NCI-H2081 (cell line): ENCODE measurements at places on chromosomes 13 and 19.

DNA sequence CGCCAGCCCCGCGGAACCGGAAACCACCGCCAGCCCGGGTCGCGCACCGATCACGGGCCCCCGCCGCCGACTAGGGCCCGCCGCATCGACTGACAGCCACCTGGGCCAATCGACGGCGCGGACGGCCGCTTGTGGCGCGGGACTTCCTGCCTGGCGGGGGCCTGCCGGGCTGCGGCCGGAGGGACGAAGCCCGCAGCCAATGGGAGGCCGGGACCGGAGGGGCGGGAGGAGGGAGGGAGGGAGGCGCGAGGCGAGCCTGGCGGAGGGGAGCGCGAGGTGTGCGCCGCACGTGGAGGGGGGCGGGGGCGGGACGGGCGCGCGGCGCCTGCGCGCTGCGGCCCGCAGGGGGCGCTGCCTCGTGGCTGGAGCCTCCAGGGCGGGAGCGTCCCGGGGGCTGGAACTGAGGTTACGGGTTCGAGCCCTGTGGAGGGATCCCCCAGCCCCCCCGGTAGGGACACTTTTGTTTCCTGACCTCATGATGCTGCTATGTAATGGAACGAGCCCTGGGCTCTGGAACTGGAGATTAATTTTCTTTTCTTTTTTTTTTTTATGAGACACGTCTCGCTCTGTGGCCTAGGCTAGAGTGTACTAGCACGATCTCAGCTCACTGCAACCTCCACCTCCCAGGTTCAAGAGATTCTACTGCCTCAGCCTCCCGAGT lies at the start of gene MLLT1:
Gene MLLT1, minus strand, starts transcription at position 45 of the 661 bp plus-strand sequence. CDS start 191 bp downstream, outside the sequence.
- peak; percentile 93 for DNase-seq

DNA sequence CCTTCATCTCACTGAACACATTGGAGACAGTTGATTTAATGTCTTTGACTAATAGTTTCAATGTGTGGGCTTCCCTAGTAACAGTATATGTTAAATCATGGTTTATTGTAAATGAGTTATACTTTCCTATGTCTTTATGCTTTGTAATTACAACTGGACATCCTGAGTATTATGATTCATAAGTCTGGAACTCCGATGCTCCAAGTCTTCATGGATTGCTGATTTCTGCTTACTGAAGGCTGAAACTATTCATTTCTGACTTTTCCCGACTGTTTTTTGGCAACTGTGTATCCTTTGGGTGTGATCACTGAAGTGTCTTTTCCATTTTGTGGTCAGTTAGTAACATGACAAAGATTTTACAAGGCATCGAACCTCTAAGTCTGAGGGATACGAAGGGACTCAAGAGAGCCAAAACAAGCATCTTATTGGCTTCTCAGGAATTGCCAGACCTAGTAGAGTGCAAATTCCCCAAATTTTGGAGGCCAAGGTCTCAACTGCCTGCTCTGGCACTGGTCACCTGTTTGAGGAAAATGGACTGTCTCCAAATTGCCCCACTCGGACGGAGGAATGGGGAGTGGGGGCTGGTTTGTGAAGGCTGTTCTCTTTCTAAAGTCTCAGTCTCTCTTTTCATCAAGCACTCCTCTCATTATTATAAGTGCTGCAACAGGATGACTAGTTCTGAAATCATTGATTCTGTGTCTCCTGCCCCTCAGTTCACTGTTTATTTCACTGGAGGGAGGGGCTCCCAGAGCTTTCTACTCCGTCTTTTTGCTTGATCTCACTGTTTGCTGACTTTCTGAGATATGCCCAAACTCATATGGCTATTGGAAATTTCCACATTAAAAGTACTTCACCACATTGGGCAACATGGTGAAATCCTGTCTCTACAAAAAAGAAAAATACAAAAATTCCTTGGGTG lies 20.2 kb upstream of the CD70 start:
- DNase-seq = no peak

GRCh38 chr13:33349288-33349985 lies 63.9 kb upstream of the STARD13 start:
- DNase-seq = no peak

DNA sequence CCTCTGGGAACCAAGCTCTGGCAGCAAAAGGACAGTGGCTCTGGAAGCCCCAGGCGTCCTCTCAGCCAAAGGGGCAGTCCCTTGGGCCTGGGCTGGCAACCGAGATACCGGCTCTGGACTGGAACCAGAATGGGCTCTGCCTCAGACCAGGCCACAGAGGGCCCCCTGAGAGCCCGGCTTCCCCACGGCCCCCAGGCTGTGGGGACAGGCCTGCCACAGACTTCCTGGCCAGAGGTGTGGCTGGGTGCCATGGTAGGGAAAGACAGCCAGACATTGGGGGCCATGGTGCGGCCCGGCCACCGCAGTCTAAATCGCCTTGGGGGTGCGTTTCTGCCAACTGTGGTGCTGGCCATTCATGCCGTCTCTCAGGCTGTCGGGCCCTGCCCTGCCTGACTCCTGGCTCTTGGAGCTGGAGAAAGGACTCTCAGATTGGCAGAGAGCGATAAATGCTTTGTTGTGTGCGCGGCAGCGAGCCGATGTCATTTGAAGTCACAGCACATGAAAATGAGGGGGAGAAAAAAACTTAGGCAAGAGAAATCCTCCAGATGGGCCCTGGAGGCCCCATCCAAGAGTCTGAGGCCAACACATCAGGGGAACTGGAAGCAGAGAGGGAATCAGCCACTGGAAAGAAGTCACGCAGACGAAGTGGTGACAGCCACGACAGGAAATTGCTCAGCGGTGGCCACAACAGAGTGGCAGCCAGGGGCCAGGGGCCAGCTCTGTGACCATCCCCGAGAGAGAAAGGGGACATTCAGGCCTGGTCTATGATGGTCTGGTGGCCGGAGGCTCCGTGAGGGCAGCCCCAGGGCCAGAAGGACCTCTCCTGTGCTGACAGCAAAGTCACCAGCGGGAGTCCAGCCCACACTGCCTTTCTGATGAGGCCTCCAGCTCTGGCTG lies 26.5 kb downstream of the SH3GL1 start:
- no peak for DNase-seq

DNA sequence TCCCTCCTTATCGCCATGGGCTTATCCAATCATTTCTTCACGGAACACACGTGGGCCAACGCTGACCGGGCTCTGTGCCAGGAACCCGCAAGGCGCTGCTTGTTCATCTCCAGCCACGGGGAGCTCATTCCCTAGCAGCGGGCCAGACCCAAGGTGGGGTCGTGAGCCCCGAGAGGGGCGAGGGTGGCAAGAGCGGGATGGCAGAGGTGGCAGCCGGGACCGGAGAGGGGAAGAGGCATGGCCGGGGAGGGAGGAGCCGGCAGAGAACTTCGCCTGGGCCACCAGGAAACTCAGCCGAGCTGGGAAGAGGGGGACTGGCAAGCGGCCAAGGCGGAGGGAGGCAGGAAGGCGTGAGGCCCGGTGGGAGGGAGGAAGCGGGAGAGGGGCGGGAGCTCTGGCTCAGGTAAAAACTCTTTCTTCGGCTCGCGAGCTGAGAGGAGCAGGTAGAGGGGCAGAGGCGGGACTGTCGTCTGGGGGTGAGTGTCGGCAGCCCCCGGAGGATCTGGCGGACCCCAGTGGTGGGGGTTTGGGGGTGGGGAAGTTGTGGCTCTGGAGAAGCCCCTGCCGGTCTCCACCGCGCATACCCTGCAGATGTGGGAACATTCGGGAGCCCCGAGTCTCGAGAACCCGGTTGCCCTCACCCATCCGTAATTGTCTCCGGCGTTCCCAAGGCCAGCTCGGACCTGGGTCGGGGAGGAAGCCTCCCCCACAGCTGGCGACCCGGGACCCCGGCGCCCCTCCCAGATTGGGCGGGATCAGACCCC lies at the start of gene B3GNT3:
Gene B3GNT3, plus strand, starts transcription at position 408 of the 764 bp plus-strand sequence. CDS start 12,670 bp downstream, outside the sequence.
- DNase-seq = peak; percentile 55

DNA sequence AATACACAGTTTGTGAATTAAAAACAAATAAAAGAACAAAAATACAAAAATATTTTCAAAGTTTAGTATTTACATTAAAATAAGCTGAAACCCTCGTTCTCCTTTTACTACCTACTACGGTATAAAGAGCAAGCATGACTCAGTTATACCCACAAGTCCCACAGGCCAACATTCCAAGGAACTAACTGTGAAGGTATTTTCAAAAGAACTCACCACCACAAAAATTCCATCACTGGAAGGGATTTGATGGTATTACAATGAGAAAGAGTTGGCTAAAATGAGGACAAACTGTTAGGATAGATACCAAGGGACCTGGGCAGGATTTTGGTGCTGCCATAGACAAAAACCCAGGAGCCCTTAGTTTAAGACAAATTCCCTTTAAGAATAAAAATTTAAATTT lies 122.7 kb downstream of the TBC1D4 start:
- no peak for DNase-seq

DNA sequence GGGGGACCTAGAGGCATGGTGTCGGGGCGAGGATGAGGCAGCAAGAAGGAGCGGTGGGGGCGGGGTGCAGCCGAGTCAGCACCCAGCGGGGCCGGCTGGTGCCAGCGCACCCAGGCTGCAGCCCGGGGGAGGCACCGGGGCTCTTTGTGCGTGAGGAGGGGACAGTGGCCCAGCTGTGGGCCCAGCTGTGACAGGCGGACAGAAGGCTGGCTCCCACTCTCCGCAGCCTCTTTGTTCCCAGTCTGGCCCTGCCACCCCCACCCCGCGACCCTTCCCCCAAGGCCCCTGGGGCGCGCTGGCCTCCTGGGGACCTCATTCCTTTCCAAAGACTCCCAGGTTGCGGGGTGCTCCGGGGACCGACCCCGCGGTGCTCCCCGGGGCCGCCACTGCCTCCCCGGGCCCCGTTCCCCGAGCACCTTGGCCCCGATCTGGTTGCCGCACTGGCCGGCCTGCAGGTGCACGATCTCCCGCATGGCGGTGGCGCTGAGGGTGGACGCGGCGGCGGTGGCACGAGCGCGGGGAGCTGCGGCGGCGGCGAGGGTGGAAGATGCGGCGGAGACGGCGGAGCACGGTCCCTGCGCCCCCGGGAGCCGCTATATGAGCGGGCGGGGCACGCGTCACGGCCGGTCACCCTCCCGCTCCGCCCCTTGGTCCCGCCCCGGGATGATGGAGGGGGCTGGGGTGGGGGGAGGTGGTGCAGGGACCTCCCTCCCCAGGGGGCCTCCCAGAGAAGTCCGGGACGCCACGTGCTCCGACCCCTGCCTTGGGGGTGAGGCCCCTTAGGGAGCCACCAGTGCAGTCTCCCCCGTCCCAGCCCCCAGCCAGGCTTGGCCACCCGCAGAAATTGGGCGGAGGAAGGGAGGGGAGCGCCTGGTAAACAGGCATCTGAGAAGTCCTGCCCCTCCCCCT lies at the start of gene TUBB4A:
Gene TUBB4A, minus strand, starts transcription at position 570 of the 909 bp plus-strand sequence. Its CDS starts 97 bp downstream, at position 473.
- DNase-seq = no peak

GRCh38 chr13:111562716-111563115 lies 242.3 kb downstream of the TEX29 start:
- peak; percentile 49 for DNase-seq

DNA sequence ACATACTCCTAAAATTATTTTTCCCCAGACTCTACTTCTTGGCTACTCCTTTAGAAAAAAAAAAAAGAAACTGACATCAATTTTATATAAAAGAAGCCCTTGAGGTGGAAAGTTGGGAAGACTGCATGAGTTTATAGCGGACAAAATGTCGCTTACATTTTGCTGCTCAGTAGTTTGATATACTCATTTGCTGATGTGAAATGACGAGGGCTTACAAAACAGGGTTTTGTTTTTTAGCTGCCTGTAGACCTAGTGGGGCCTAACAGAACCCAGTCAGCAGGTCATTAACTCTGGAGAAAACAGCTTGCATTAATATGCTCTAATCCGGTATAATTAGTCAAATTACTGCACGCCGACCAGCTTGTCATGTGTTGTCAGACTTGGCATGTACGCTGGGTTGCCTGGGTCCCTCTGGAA lies 37.6 kb upstream of the MAB21L1 start:
- DNase-seq = no peak

- no peak for DNase-seq
Observed at GRCh38 chr19:16814526-16815100, 14.6 kb upstream of the SIN3B start.

DNA sequence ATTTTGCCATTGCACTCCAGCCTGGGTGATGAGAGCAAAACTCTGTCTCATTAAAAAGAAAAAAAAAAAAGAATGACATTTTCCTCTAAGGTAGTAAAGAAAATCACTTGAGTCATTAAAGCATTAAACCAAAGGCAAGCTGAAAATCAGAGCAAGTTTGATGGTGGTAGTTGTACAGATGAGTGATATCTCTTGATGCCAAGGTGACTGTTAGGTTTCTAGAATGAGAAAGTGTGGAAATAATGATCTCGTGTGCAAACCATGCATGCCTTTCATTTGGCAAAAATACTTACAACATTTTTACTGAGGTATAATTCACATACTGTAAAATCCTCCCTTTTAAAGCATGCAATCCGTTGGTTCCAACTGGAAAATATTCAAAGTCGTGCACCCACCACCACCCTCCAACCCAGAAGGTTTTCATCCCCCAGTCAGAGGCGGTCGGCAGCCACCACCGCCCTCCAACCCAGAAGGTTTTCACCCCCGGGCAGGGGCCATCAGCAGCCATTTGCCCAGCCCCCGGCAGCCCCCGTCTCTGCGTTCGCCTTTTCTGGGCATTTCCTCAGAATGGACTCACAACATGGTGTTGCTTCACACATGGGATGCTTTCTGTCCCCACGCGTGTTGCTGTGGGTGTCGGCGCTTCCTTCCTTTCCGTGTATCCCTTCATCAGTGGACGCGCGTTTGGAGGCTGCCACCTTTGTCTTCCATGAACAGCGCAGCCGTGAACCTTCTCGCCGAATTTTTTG lies 90.2 kb downstream of the ATP11A start:
- DNase-seq = no peak

DNA sequence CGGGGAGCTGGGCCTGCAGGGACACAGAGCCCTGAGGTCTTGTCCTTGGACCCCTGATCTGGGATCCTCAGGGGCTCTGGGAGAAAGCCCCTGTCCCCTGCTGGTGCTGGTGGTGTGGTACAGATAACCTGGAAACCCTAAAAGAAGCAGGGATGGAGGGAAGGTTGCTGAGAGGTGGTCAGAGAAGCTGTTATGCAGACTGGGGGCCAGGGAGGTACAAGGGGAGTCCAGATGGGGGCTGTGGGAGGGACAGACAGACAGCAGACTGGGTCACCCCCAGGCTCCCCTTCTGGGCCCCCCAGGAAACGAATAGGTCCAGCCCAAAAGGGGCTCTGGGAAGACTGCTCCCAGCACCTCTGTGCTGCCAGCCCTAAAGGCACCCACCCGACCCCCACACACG lies 34.7 kb upstream of the PEPD start:
- DNase-seq = no peak

- DNase-seq = no peak
Observed at GRCh38 chr13:57314897-57315520, 148.0 kb downstream of the PRR20E start.
